GM18507 (cell line): ENCODE measurements at places on chromosomes 4 and X.

DNA sequence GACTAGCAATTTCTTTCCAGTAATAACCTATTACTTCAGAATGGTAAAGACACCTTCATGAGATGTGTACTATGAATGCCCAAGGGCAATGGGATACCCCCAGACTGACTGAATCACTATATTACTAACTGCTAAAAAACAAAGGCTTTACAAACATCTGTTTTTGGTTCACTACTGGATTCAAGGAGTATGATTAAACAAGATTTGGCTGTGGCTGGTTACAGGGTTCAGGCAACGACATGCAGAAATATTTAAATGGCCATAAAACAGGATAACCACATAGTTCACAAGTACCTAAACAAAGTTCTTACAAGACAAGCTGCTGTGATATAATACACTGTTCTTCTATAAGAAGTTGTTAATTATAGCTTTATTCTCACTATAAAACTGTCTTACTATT, 128.2 kb downstream of the FRYL start:
- DNase-seq = no peak

GRCh38 chr4:168536448-168536847, 39.6 kb downstream of the PALLD start:
- DNase-seq = no peak

DNA sequence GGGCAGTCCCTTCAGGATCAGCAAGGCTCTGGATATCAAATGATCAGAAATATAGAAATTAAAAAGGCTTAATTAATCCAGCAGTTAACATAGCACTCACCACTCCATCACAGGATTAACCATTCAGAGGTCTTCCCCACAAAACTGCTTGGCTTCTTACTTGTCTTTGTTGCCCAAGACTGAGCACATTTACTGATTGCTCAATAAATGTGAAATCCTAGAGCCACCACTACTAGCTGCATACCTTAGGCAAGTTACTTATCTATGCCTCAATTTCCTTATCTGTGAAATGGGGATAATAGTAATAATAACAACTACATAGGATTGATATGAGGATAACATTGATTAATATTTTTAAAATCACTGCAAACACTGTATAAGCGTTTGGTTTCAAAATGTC, 124.2 kb downstream of the ARHGAP6 start:
- DNase-seq = no peak

DNA sequence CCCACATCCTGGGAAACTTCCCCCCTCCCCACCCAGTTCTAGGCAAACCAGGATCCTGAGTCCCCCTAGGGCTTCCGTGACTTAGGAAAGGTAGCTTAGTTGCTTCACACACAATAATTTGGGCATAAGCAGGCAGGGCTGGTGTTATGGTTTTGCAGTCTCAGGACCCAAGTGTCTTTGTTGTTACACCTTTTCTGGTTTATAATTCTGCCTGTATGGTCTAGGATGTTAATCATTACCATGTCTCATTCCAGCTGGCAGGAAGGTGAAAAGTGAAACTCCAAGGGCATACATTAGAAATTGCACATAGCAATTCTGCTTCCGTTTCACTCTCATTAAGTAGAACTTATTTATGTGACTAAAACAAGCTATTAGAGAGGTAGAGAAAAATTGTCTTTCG, 16.8 kb downstream of the UGT8 start:
- no peak for DNase-seq

GRCh38 chrX:70476934-70477733, 32.5 kb downstream of the DLG3 start:
- DNase-seq = no peak

- DNase-seq = no peak
Observed at GRCh38 chrX:112738347-112739033, 58.8 kb upstream of the LHFPL1 start.

GRCh38 chr4:87304745-87305432, 17.8 kb downstream of the HSD17B13 start:
- DNase-seq = no peak

DNA sequence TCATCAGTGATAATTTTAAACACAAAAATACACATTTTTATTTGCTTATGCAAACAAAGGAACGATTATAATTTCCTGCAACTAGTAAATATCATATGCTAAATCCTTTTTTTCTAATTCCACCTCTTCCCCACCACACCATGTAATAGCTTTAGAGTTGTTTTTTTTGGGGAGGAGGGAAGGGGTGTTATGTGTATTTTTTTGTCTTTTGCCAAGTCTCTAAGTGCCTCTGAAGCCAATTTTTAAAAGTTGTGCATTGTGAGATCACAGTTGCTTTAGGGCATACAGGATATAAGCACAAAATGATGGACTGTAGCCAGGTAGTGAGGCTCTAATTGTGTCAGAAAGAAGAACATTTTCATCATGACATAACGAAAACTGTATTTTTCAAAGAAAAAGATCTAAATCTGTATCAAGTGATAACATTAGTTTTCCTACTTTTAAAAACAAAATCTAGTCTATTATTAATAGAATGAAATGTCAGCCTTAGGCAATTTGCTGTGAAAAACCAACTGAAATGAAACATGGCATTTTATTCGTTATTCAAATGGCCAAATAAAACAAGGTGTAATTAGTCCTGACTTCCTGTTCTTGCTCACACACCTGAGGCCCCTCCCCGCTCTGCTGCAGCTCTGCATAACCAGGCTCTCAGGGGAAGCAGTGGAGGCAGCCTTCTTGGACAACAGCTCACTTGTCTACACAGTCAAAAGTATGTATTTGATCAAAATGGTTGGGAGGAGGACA, 157.4 kb downstream of the PALLD start:
- no peak for DNase-seq

- DNase-seq = no peak
Observed at GRCh38 chrX:48043056-48043455, 28.4 kb downstream of the ZNF630 start.

GRCh38 chr4:61666244-61666643, 466.1 kb downstream of the ADGRL3 start:
- DNase-seq = no peak

GRCh38 chr4:37602454-37603069, 83.6 kb downstream of the RELL1 start:
- DNase-seq = no peak

DNA sequence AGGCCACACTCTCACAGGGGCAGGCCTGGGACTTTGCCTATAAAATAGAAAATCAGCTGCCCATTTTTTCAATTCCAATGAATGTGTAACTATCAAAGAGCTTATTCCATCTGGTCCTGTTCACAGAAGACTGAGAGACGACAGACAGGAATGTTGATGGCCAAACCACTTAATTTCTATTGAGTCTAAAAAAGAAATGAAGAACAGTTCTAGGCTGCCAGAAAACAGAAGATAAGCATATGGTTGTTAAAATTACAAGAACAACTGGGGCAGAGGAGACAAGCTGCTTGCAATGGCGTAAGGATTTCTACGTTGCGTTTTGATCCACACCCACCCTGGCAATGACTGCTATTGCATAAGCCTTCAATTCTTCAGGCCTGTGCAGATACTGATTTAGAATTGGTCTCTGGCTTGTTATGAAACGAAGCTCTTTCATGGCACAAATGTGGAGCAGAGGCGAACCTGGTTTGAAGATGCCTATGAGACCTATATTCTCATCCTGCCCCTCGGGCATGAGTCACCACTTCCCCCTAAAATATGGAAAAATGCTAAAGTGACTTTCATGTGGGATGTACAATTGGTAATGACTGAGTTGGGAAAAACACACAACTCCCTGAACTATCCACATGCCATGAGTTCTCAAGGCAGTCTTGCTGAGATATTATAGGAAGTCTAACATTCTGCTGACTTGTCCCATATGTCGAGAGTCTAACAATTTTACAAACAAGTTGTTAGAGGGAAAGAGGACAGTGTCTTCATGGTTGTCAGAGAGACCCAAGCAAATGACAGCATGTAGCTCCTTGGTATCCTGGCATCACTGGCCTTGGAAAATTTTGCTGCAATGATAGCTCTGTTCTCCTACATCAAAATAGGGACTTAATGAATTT, 37.9 kb upstream of the SORBS2 start:
- no peak for DNase-seq

DNA sequence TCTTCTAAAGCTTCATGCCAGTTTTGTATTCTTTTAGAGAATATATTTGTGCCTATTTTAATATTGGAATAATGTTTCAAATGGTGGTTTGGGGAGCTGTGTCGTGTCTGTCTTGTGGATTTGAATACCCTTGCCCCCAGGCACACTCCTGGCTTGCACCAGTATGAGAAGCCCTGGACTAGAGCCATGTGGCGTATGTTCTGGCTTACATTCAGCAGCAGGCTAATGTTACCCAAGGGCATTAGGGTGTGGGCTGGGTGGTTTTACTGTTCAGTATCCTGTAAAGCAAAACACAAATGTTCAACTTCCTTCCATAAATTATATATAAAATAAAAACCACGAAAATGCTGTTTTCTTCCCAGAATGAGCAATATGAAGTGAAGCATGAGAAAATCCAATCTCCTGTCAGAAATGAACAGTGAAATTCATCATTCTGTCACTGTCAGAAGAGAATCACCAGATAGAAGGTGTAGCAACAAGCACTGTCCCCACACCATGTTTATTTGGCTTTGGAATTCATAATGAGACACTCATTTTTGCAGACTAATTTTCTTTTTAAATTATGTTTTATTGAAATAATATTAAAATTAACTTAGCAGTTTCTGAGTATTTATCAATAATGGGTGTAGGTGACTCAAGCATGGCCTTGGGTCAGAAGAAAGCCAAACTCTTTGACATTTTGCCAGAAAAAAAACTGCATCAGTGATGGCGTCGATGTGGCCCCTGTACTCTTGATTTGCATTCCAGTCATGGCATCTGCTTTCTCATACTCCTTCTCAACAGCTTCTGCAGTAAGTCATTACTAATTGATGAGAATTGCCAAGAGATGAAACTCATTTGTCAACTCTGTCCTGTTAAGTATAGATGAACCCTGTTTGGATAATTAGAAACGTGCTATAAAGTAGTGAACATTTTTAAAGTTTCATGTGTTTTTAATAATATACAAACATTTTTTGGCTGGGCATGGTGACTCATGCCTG, 43.8 kb downstream of the WWC2 start:
- no peak for DNase-seq

GRCh38 chr4:67879486-67879885, 4.3 kb downstream of the TMPRSS11D start:
- no peak for DNase-seq

DNA sequence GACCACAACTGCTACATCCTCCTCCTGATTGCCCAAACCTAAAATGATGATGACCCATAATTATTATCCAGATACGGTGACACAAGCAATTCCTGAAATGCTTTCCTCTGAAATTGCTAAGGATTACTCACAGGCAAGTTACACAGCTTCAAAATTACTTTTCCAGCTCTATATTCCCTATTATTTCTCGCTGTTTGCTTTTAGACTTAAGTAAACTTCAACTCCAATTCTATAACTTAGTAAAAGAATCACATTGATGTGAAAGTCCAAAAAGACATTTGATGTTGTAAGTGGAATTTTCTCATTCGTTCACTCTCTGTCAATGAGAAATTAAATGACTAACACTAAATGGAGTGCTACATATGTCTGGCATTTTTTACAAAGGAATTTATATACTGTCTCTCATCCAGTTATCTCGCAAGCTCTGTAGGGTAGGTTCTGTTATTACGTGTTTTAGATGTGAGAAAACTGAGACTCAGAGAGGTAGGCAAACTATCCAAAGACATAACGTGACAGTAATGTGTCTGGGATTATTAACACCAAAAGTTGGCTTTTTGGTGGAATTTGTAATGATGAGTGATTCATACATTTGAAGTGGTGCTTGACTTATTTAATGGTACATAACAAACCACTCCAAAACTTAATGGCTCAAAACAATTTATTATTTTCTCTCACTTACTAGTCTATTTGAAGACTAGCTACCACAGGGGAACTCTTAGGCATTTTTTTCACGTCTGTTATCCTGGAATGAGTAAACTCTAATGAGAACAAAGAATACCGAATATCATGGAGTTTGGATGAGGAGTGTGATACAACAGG, 31.5 kb downstream of the PALLD start:
- no peak for DNase-seq

GRCh38 chrX:130260316-130260715, 8.4 kb downstream of the ZNF280C start:
- DNase-seq = no peak

- DNase-seq = no peak
Observed at GRCh38 chr4:88841635-88842034, 144.0 kb upstream of the NAP1L5 start.

DNA sequence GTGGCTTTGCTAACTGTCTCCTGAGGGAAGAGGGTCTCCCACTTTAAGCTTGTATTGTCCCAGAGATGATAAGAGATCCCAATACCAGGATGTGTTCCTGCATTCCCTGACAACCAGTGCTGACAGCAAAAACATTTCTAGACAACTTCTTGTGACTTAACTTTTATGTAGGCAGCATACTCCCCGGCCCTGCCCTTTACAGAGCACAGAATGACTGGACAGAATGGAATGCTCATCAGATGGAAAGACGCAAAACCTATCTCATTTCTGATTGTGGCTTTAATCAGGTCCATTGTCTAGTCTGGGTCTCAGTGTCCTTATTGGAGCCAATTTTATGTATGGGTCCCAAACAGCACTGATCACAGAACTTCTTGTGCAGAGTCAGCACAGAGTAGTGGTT, 18.2 kb upstream of the PLAC1 start:
- no peak for DNase-seq

GRCh38 chrX:134933911-134934310, 56.9 kb upstream of the SMIM10 start:
- no peak for DNase-seq

GRCh38 chr4:732911-733630, 27.4 kb downstream of the PCGF3 start:
- DNase-seq = no peak

- DNase-seq = no peak
Observed at GRCh38 chr4:105108971-105109370, 37.7 kb upstream of the TET2 start.

DNA sequence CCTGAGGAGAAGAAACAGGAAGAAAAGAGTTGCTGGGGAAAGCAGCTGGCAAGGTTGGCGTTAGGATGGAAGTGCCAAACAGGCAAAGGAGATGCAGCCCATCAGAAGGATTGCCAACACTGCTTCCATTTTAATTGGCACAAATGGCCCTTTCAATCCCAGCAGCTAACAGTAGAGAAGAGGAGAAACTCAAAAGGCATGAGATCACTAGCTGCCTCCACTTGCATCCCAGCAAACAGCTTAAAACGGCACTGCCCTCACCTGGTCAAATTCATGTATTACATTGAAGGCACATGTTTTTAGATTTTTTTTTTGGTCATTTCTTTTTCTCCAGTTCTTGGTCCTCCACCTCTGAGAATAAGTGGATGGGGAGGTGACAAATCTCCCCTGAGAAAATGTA, 14.9 kb upstream of the LOC101059915 start:
- no peak for DNase-seq

- DNase-seq = no peak
Observed at GRCh38 chr4:176897226-176897625, 104.5 kb upstream of the VEGFC start.

GRCh38 chrX:10566716-10567097, 53.7 kb downstream of the MID1 start:
- no peak for DNase-seq
